ENCODE measurements at places on chromosomes 3 and 15.

DNA sequence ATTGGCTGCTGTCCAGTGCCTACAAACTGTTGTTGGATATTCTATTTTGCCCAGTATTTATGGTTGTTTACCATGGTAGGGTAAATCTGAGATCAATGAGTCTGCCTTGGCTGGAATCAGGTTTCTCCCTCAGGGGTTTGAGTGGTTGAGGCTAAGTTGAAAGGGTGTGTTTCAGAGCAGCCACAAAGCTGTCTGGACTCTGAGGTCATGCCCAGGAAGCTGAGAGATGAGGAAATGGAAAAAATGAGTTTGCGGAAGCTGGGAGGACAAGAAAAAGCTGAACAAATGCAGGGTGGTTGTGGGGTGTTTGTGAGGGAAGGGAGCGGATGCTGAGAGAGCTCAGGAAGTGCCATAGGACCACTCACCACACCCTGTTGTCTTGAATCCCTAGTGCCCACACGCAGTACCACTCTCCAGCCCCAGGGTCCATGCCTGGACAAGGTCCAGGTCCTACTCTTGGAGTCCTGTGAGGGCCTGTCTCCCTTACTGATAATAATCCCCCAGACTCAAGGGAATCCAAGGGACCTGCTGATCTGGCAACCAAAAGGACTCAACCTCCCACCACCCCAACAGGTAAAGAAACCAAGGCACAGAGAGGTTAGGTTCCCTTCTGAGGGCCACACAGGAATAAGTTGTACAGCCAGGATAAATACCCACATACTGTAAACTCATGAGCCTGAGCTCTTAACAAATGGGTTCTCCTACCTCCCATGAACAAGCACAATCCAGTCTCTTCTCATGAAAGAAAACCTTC is 81.6 kb downstream of the PPCDC start:
- peak; percentile 69 for DNase-seq

DNA sequence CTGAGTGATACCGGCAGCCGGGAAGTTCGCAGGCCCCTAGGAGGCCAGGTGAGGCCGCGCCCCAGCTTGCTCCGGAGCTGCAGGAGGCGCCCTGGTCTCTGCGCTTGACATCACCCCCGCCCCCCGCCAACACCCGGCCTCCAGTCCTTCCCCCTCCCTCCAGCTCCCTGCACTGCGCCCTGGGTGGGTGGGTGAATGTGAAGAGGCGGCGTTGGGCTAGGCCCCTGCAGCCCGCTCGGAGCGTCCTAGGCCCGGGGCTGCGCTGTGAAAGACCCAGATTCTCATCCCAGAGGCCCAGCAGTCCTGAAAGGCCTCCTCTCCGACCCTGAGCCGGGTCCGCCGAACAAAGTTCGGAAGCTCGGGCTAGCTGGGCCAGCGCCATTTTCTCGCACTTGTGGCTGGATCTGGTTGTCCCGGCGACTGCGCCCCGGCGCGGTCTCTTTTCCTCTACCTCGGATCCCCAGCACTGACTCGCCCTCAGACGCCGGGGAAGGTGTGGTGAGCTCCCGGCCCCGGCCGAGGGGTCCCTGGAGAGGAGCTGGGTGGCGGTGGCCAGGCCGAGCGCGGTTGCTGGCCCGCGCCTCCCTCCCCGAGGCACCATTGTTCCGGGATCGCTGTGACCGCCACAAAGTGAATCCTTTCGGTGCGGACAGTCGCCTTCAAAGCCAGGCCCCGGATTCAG is 12.9 kb downstream of the ZIC4 start:
- DNase-seq = peak; percentile 66

- DNase-seq = peak; percentile 61
Observed at GRCh38 chr3:16136055-16136454, 38.4 kb upstream of the GALNT15 start.

GRCh38 chr3:78822726-78823125 is 945.1 kb downstream of the ROBO1 start:
- DNase-seq = peak; percentile 68

DNA sequence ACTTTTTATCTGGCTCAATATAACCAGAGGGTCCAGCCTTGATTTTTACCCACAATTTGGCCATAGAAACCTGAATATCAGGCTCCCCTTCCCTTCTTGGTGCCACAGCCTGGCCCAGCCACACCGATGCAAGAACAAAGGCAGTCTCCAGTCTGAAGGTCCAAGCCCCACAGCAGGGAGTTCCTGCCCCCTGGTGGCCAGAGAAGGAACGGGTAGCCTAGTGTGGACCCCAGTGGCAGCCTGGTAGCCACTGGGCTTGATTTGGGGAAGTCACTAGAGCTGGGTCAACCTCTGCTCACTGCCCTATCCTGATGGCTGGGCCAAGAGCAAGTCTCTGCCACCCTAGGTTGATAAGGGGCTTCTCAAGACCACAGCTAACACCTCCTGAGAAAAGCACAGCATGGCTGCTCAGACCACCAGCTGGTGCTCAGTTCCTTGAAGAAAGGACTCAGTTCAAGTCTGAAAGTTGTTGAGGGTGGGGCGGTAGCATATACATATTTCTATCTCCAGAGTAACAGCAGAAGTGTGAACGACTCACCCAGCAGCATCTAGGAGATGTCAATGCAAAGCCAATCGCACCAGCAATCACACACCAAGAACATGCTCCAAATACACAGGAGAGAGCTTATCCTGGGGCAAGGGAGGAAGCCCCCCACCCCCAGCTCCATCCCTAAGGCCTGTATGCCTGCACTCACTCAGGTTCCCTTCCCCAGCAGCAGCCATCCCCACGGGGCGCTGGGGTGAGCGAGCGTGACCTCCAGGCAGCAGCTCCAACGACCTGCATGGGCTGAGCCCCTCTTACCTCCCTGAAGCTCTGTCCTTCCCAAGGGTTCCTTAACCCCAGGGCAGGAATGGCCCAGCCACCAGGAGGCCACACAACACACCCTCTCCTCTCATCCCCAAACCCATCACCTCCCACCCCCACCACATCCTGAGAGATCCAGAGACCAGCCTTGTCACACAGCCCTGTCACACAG is 7.6 kb downstream of the PFKFB4 start:
- DNase-seq = peak; percentile 86

DNA sequence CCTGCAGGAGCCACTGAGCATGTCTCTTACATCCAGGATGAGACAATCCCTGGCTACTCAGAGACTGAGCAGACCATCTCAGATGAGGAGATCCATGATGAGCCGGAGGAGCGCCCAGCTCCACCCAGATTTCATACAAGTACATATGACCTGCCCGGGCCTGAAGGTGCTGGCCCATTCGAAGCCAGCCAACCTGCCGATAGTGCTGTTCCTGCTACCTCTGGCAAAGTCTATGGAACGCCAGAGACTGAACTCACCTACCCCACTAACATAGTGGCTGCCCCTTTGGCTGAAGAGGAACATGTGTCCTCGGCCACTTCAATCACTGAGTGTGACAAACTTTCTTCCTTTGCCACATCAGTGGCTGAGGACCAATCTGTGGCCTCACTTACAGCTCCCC is 6.2 kb downstream of the MAP1A start:
- no peak for DNase-seq

GRCh38 chr3:32847528-32847927 is 29.7 kb downstream of the TRIM71 start:
- no peak for DNase-seq

DNA sequence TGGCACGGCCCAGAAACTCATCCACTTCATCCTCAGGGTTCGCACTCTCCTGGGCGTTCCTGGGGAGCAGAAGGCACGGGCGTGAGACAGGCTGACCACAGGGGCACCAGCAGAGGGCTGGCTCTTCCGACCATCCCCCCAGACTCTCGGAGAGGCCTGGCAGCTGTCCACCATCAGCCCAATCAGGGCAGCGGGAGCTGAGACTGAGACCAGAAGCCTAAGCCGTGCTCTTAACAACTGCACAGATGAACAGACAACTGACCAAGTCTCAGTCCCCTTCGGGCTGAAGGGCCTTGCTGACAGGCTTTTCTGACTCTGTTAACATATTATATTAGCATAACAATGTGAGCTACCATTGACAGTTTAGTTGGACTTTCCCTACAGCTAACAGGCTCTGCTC is 118.0 kb downstream of the SEC22A start:
- DNase-seq = peak; percentile 54

DNA sequence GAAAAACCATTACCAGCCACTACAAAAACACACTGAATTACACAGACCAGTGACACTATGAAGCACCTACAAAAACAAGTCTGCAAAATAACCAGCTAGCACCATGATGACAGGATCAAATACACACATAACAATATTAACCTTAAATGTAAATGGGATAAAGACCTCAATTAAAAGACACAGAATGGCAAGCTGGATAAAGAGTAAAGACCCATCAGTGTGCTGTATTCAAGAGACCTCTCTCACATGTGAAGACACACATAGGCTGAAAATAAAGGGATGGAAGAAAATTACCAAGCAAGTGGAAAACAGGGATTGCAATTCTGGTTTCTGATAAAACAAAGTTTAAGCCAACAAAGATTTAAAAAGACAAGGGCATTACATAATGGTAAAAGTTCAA is 482.7 kb upstream of the MCTP2 start:
- no peak for DNase-seq

- DNase-seq = no peak
Observed at GRCh38 chr15:89114990-89115389, 26.7 kb downstream of the ABHD2 start.

DNA sequence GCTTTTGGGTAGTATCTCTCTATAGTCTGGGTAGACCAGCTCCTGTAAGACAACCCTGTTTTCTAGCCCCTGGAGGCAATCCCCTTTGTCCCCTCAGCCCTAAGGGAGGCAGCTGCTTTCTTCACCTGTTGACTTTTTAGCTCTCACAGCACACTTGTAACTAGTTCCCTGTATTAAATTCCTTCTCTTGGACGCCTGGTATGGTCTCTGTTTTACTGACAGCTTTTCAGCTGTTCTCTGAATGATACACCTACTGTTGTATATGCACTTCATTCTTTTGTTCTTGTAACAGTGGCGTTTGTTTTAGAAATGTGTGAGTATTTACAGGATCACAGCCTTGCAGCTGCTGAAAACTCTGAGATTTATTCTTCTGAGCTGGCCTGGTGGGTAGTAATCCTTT is 413.0 kb upstream of the RBMS3 start:
- DNase-seq = peak; percentile 59

DNA sequence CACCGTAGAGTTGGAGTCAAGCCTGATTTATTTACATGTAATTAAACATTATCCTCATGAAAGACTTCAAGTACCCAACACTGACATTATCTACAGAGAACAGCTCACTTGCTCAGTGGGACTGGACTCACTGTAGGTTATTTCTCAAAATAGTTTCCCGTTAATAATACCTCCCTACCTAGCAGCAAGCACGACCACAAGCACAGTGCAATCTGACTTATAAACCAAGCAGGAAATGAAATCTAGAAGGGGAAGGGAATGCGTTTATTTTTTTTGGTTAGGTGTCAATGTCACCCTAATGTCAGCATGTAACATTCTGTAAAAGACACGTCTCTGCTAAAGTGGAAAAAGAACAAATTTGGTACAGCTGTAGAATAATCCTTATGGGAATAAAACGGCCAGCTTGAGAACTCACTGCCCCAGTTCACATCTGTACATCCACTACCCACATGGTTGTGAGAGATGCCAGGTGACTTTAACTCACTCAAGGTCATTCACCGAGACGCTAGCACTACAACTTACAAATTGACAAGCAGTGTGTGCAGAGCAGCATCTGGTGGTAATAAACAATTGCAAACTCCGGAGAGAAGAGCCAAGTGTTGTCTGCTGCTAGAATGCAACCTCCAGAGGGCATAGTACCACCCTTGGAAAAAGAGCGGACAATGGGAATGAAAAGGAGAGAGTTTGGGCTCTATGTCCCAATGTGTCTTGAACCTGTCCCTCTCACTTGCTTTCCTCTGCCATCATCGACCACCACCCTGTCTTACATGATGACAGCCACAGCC is 242.5 kb downstream of the CADPS start:
- no peak for DNase-seq

DNA sequence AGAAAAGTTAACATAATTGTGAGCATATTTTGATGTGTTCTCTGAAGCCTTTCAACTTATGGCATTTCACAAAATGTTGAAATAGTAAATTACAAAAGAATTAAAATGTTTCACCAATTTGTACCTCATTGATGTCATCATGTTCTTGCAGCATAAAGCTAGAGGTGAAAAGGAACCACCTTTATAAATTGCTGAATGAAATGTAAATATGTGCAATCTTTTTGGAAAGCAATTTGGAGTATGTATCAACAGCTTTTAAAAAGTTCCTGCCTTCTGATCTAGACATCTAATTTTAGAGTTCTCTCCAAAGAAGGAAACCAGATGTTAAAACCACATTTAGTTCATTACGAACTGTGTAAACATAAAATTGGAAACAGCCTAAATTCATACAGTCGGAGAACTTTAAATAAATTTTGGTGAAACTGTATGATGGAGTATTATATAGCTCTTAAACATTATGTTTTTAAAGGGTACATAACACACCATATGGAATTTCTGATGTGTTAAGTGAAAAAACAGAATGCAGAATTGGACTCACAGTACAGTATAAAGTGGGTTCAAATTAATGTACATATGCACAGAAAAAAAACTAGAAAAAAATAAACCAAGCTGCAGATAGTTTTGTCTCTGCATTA is 311.2 kb upstream of the NAALADL2 start:
- peak; percentile 31 for DNase-seq

DNA sequence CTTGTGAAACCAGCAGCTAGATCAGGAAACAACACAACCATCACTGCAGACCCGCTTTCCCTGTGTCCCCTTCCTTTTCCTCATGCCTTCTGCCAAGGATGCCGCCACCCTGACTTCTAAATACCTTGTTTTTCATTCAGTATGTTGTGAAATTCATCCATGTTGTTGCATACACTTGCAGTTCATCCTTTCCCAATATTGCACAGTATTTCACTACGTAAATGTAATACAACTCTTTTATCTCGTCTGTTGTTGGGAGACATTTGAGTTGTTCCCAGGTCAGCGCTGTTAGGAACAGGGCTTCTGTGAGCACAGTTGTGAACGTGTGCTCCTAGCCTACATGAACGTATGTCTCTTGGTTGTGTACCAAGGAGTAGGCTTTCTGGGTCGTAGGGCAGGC is 24.2 kb downstream of the TLNRD1 start:
- DNase-seq = no peak

GRCh38 chr3:197549261-197549885 is 6.4 kb downstream of the BDH1 start:
- DNase-seq = peak; percentile 76

DNA sequence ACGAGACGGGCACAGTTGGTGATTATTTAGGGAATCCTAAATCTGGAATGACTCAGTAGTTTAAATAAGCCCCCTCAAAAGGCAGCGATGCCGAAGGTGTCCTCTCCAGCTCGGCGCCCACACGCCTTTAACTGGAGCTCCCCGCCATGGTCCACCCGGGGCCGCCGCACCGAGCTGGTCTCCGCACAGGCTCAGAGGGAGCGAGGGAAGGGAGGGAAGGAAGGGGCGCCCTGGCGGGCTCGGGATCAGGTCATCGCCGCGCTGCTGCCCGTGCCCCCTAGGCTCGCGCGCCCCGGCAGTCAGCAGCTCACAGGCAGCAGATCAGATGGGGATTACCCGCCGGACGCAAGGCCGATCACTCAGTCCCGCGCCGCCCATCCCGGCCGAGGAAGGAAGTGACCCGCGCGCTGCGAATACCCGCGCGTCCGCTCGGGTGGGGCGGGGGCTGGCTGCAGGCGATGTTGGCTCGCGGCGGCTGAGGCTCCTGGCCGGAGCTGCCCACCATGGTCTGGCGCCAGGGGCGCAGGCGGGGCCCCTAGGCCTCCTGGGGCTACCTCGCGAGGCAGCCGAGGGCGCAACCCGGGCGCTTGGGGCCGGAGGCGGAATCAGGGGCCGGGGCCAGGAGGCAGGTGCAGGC is 318.0 kb downstream of the FGF12 start:
- DNase-seq = peak; percentile 44
